GM18507 (cell line): ENCODE measurements at places on chromosomes 7 and 10.

DNA sequence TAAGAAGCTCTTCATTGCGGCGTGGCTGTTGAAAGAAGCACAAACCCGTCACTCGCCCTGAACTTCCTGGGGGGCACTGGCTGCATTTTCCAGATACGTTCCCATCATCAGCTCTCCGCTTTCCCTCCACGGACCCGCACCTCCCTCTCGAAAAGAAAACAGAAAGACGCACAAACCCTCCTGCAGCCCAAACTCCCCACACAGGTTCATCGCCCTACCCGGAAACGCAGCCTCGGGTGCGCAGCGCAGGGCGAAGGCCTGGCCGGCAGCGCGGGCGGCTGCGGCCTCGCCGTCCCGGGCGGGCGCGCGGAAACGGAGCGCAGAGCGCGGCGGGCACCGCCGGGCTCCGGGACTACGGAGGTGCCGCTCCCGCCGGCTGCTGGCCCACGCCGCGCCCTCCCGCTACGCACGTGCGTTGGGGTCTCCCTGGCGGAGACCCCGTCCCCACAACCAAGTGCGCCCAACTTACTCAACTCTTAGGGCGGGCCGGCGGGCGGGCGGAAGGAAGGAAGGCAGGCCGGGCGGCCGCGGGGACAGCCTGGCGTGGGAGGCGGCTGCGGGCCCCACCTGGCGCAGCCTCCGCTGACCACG is 822 bp downstream of the ZNF800 start:
- DNase-seq: no peak

DNA sequence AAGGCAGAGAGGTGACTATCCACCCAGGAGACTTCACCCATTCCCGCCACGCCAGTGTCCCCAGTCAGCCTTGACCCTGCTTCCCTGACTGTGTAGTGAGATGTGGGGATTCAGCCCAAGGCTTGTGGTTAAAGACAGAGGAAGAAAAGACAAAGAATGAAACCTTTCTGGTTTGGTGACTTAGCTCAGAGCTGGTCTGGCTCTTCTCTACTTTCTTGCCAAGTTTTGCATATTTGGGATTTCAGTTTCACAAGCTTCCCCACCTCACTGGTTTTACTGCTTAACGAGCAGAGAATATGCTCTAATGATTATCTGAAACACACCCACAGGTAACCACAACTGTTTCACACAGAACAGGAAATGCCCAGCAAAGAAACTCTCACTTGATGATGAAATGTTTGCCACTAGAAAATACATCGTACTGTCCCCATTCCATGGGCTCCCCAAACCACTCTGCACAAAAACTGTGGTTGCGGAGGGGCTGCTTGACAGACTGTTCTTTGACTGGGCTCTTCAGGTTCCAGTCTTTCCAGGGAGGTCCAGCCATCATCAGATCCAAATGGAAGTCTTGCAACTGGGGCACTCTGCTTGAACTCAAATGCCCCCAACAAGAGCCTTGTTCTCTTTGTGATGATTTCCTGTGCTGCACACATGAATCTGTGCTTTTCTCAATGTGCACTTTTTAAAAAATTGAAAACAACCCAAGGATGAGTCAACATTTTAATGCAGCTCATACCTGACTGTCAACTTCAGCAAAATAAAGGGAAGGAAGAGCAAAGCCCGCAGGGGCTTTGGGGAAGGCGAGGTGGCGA is 95.5 kb downstream of the CTBP2 start:
- peak; percentile 65 for DNase-seq

- no peak for DNase-seq
These were observed 83.9 kb downstream of the CHN2 start for GRCh38 chr7:29278337-29279069.

DNA sequence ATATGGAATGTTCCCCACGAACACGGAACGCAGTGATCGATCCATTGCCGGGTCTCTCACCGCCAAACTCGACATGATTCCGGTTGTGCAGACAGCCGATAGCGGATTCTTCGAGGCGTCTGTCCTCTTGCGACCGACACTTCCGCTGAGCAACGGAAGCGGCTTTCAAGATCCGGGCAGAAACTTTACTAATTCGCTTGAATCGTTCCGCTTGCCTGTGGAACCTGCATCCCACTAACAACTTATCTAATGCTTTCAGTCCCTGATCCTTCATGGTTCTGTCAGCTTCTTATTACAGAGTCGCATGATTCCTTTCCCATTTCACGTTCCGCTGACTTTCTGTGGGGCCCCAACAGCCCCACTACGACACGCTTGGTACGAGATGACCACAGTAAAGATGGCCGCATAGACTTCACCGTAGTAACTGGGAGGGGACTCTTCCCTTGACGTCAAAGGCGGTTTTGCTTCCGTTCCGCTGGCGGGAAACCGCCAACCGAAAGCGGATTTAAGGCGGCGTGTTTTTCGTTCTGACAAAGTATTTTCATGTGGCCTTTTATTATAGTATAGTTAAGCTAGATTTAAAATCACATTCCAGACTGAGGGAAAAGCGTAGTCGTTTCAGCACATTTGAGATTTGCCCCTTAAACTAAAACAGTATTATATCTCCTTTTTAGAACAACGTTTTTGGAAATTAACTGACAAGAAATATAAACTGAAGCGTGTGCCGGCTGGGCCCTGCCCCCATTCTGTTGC is at the start of gene CSTF2T:
CSTF2T (minus strand) TSS at position 121 of the 753 bp plus-strand sequence; CDS start at position 75, 46 bp downstream.
- DNase-seq: peak; percentile 25

DNA sequence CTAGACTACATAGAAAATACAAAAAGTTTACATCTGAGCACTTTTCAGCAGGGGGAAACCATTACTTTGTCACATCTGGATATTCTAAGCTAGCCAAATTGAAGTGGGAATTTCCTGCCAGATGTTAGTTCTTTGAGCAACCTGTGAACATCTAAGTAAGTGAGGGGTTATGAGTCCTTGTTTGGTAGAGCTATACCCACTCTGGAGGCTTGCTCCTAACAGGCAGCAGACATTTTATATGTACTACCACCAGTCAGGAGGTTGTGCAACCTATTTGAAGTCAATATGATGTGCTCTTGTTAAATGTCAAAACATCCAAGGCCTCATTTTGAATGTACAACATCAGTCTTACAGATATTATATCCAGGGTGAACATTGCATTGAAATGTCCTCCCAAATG is 143.3 kb upstream of the KAT6B start:
- no peak for DNase-seq
